ENCODE measurements at places on chromosomes 5 and 9.

GRCh38 chr9:69555802-69556201 lies 116.4 kb downstream of the APBA1 start:
- no peak for DNase-seq

DNA sequence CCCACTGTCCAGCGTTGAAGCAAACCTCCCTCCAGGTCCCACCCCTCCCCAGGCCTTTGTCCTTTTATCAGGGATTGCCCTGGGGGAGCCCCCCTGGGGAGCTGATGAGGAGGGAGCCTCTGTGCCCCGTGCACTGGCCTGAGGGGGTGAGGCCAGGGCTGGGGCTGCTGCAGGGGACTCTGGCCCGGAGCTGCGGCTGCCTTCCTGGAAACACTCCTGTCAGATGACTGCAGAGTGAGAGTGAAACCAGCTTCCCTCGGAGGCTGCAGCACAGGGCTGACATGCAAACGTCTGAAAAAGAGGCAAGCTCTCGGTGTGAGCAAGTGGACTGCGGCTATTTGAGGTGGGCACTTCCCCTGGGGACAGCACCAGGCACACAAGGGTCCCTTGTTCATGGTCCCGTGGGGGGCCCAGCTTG lies 4.6 kb upstream of the TRAF2 start:
- DNase-seq = no peak

- no peak for DNase-seq
Observed at GRCh38 chr5:163861670-163862069, 356.3 kb downstream of the MAT2B start.

DNA sequence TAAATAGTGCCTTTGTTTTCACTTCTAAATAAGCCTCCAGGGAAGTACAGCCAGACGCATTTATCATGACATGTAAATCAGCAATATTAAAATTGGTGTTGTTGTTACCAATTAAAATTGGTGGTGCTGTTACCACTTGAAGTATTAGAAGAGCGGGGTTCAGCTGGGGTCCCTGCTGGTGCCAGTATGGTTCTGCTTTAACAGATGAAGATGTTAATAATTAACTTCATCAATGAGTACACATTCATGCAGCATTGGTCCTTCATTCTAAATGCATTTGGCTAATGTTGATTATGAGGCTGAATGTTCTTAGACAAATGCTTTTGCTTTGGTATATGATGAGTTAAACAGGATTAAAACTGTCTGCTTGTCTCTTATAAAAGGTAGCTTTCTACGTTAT lies 67.6 kb upstream of the TMC1 start:
- no peak for DNase-seq

DNA sequence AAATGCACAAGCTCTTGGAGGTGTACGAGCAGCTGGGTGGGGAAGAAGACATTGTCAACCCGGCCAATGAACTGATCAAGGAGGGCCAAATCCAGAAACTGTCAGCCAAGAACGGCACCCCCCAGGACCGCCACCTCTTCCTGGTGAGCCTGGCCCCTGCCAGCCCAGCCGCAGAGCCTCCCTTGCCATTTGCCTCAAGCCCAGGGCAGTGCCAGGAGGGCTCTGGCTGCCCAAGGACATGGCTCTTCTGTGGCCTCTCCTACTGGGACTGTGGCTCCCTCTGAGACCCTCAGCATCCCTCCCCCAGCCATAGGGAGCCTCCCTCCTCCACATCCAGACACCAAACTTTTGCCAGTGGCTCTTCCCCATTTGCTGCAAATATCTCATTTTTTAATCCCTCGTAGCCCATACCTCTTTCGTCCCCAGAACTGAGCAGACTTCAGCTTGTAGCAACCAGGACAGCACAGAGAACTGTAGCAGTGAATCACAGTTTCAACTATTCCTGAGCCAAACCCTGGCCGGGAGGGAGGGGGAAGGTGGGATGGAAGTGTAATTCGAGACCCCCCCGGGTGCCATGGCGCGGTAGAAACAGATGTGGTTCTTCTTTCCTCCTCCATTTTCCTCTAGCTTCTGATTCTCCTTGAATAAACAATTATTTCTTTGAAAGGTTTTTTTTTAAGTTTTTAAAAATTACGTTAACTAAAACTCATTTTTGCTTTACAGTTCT lies 44.5 kb upstream of the SUSD3 start:
- DNase-seq = no peak

GRCh38 chr9:122202111-122202510 lies 26.6 kb downstream of the LHX6 start:
- no peak for DNase-seq

DNA sequence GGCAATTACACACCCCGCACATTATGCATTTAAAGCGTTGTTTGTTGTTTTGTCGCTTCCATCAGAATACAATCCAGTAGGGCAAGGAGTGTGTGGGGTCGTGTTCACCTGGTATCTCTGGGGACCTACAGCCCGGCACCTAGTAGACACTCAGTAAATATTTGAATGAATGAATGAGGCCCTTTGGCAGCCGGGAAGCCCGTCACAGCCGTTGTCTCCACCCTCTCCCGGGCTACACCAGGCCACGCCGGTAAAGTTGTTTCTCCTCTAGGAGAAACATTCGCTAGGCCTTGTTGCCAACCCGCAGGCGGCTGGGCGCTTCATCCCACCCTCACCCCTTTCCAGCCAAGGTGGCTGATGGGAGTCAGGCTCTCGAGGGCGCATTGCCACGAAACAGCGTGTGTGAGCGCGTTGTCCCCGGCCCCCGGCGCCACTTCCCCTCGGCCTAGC lies 876 bp upstream of the JAK2 start:
- no peak for DNase-seq

DNA sequence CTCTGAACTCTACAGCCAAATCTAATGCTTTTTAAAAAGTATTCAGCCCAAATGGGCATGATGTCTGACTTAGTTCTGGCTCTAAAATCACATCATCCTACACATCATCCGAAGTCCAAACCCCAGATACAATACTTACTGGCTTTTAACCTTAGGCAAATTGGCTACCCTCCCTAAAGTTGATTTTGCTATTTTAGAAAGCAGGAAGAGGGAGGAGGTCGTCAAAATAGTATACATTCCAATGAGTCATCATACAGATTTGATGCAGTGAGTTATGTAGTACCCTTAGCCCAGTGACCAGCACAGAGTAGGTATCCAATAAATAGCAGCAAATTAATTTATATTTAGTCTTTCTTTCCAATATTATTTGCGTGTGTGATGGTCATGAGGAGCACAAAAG lies 582.0 kb upstream of the TUSC1 start:
- no peak for DNase-seq

DNA sequence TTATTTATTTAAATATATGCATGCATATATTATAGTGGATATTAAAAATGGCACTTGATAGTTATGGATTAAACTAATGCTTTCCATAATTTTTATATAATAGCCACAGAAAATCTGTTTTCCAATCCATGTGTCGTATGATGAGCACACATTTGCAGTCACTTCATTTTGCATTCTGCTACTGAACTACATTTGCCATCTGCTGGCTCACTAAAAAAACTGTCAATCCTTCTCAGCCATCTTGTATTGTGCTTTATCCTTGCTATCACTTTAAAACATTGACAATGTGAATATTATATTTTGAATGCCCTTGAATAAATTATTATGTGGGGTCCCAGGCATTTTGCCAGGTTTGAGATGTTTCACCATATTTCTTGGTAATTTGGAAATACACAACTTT lies 586.6 kb downstream of the DNAH5 start:
- no peak for DNase-seq

DNA sequence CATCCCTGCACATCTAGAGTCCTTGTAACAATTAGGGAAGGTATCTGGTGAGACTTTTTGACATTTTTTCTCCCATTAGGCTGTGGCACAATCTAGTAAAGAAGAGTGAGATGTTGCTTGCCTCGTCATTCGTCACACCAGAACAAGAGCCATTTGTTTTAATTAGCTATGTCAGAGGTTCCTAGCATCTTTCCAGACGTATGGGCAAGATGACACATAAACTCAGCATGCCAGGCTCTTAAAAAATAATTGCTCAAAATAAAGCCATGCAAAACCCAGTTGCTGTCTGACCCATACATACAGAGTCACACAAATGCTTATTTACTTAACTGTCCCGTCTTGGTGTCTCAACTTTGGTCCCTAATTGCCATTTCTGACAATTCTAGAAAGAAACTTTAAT lies 125.9 kb downstream of the TRPM3 start:
- no peak for DNase-seq

DNA sequence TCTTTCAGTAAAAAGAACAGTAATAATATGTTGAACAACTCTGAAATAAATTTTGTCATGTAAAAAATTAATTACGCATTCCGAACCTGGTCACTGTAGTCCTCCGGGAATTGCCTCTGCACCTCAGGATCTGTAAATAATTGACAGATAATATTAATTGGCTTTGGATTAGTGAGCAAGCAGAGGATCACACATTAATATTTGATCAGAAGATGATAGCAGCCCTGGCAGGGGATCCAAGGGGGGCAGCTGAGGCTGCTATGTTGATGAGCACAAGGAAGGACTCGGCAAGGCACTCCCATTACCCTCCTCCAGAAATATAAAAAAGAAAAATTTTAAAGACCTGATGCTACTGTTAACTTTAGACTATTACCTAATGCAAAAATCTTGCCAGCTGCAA lies 137.4 kb downstream of the DENND1A start:
- DNase-seq = no peak

DNA sequence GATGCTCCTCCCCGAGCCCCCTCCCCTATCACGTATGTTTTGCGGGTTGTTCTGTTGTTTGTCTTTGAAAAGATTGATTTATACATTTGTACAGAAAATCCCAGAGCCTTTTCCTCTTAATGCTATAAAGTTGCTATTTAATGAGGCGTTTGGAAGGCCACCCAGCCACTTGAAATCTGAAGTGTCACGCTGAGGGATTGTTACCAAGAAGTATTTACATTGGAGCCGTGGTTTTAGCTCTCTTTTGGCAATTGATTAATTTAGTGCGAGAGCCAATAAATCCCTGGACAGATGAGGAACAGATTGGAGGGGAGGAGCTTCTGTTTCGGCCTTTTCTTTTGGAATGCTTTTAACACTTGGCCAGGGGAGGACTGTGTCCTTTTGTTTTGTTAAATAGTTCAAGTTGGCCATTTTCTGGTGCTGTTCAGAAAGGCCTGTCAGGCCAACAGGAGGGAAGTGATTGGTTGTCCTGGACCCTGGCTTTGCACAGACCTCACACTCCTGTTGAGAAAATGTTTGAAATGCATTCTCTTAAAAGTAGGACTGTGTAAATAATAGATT lies 250.2 kb downstream of the PDZD2 start:
- no peak for DNase-seq

GRCh38 chr9:69569738-69570451 lies 102.3 kb downstream of the APBA1 start:
- no peak for DNase-seq

DNA sequence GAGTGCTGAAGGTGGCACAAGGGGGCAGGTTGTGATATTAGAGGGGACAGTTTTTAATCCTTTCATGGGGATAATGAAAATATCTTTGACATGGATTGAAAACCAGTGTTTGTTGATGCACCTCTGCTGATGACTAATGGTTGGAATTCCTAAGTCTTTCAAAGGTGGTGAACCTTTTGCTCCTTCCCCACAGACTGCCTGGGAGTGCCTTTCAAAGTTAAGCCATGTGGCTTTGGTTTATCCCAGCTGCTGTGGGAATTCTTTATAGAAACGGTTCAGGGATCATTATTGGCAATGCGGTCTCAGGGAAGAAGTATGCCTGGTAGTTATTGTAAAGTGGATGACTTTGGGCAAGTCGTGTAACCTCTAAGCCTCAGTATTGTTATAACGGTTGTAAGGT lies 45.7 kb downstream of the PIP5K1B start:
- DNase-seq = no peak

- DNase-seq = no peak
Observed at GRCh38 chr5:73496984-73497457, 1.2 kb upstream of the BTF3 start.

- no peak for DNase-seq
Observed at GRCh38 chr9:21357479-21358460, 7.1 kb upstream of the IFNA6 start.

GRCh38 chr5:73137563-73138530 lies 17.5 kb downstream of the TMEM171 start:
- DNase-seq = no peak

GRCh38 chr5:1202798-1203185 lies 1.4 kb downstream of the SLC6A19 start:
- no peak for DNase-seq

GRCh38 chr5:137516961-137517360 lies 17.8 kb upstream of the SPOCK1 start:
- DNase-seq = no peak

DNA sequence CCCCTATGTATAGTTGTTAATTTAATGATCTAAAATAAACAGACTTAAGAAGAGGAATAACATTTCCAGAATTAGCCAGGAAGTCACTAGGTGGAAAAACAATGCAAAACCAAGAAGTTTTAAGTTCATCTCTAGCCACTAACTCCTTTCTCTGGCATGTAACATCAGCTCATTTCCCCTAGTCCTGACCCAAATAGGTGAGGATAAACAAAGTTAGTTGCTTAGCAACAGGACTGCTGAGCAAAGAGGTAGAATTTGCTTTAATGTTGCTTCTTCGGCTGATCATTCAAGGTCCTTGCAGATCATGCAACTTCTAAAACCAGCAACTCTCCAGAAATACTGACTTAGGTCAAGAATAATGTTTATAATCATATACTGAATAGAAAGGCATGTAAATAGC lies 675.8 kb downstream of the CETN3 start:
- DNase-seq = no peak

- no peak for DNase-seq
Observed at GRCh38 chr5:86833868-86834267, 216.1 kb downstream of the COX7C start.

DNA sequence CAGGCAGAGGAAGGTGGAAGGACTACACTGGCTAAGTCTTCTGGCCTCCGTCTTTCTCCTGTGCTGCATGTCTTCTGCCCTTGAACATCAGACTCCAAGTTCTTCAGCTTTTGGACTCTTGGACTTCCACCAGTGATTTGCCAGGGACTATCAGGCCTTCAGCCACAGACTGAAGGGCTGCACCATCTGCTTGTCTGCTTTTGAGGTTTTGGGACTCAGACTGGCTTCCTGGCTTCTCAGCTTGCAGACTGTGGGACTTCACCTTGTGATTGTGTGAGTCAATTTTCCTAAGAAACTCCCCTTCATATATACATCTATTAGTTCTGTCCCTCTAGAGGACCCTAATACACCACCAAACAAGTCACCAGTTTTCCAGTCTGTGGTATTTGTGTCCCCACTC lies 9.7 kb upstream of the ANKDD1B start:
- DNase-seq = no peak

- no peak for DNase-seq
Observed at GRCh38 chr5:140143521-140144258, 18.0 kb downstream of the IGIP start.

Measured in MG63 (cell line).